Breast epithelium (tissue), 4 donors: ENCODE measurements at places on chromosomes 5 and 9. TPM values are rescaled to one million over a fixed set of nuclear protein-coding genes. Genes with fewer than 3 reads are reported as not detected.

GRCh38 chr5:138354926-138355378 lies 2.5 kb downstream of the KDM3B start:
- DNase-seq, result no peak

DNA sequence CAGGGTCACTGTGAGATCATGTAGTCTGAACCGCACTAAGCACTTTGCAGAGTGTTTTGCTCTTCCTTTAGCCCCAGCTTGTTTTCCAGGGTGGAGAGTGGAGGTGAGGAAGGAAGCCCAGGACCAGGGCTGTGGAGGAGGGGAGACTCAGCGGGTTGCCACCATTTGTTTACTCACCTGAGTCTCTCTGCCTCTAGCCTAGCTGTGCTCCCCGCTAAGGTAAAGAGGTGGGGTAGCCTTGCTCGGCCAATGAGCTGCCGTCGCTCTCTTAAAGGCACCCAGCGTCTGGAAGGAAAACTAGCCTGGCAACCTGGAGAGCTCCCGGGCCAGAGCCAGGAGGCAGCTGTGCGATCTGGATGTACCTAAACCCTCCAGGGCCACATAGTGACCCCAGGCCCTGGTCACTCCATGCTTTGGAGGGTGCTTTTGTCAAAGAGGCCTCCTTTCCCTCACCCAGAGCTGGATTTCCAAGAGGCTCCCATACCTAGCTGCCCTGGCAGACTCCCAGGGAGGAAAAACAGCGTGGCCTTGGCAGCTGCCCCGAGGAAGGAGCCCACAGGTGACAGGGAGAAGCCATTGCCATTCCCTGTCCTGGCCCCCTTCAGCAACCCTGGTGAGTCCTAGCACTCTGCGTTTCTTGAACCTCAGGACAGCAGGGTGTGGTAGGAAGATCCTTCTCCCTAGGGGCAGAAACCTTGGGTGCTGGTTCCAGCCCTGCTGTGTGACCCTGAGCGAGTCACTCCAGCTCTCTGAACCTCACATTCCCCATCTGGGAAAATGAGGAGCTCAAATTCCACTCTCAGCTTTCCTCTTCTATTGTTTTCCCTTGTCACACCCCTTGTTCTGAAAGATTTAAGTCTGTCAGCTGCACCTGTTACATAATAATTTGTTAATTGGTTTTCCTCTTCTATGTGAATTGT lies 42.4 kb upstream of the LARP1 start:
- DNase-seq, result peak; percentile 41

Gene CDH9
- total RNA-seq, result not detected

DNA sequence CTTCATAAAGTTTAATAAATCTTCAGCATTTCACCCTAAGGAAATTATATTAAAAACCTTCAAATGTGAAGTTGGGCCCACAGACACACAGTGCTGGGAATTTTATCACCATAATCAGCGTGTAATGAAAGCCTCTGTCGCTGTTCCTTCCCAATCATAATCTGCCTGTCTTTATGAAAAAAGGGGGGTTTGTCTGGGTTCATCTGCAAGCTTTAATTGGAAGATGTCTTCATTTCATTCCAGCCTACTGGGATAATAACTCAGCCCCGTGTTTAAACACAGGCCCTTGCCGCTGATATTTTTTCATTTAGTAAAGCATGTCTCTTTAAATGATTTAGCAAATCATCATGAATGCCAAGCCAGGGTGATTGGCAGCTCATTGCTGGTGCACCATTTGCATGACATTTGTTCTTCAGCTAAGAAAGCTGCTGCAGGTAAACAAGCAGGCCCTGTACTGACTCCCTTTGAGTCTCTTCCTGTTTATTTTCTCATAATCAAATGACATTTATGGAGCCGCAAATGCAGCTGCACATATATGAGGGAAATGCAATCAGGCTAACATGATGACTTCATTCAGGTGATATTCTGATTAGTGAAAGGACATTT lies 362.9 kb upstream of the TLE4 start:
- DNase-seq, result no peak

Gene THBS4
- total RNA-seq, result 3.5 TPM

- DNase-seq, result no peak
These were observed 139.4 kb upstream of the IRX1 start for GRCh38 chr5:3456121-3456681.

Gene HAVCR1
- total RNA-seq, result 0.44 TPM

Gene LECT2
- total RNA-seq, result not detected

GRCh38 chr9:120358877-120359276 lies 221.1 kb downstream of the CDK5RAP2 start:
- no peak for DNase-seq

DNA sequence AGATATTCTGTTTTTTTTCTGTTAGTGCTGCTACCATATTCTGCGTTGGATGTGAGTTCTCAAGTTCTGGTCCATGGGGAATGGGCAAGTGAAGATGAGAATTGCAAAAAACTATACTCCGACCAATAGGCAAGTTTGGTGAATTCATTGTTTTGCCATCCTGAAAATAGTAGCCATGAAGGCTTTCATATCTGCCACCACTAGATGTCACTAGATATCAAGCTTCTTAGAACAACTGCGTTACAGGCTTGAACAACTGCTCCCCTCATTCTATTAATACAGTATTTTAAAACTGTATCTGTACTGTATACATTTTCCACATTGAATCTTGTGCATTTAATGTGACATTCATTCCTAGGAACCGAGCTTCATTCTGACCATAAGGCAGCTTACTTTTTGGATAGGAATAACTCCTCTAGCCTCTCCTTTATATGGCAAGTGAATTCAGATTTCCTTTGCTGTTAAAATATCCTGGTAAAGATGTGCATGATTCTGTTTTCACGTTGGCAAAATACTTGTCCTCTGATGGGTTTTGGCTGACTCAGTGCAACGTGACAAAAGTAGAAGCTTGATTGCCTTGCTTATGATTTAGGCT lies 163.6 kb downstream of the SREK1 start:
- DNase-seq, result no peak
